Stimulated activated naive CD4-positive, alpha-beta T cell (primary cell): ENCODE measurements at places on chromosomes 3 and 15.

GRCh38 chr3:138940446-138940845 is 6.5 kb downstream of the FOXL2 start:
- DNase-seq, result no peak

GRCh38 chr3:154384479-154384878 is 45.5 kb downstream of the GPR149 start:
- DNase-seq, result no peak

DNA sequence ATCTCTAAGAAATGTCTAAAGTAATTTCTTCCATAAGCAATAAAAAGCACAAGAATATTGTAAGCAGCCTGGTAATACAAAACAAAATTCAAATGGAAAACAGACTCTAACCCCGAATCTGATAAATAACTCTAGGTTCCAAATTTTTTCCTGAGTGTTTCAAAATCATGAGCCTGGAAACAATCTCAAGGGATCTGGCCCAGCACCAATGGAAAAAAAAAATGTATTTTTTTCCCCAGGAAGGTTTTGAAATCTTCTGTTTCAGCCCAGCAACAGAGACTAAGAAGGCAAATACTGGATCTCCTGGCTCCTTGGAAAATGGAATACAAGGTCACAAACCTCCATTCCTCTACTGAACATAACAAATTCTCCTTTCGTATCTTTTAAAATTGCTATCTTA is 13.0 kb downstream of the TBC1D2B start:
- no peak for DNase-seq

DNA sequence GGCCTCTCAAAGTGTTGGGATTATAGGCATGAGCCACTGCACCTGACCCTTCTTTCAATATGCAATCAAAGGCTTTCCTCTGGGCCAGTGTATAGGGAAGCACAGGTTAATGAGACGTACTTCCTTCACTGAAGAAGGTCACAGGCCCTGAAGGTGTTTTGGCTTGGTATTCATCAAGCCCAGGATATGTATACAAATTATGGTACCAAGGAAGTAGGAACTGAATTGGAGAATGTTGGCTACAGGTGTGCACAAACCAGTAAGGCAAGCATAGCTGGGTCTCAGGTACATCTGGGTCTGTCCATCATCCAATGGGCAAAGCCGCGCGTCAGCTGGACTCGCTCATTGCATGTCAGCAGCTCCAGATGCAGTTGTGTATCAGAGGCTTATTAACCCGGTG is 237.9 kb downstream of the ADAMTS17 start:
- DNase-seq, result no peak
